ENCODE measurements at places on chromosomes 3 and 15.

DNA sequence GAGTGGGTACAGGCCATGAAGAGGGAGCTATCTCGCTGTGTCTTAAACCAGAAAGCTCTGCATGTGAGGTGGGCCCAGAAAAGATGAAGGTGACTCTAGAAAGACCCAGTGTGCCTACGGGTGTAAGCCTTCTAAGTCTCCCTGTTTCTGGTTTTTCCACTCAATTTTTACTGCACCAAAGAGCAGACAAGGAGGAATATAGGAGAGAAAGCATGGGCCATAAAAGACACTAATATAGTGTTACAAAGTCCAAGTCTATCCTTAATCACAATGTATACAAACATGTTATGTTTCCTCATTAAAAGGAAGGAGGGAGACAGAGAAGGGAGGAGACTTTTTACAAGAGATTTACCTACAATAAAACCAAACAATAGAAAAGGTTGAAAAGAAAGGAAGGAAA, 24.1 kb upstream of the ZKSCAN7 start:
- no peak for DNase-seq

- DNase-seq, result no peak
Measured at GRCh38 chr15:90863987-90864386, 4.4 kb upstream of the FURIN start.

DNA sequence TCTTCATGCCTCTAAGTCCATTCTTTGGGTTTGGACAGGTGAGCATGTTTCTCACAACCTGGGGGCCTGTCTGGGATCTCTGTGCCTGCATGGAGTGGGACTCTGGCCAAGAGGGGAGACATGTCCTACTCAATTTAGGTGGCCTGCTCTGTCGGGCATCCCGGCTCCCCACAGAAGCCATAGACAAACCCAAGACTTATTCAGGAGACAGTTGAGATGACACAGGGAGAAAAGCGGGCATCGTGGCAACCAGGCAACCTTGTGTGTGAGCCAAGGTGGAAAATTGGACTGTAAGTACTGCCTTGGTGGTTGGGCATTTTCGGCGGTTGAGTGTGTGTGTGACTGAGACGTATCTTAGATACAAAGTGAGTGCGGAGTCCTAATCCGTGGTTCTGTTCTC, 40.5 kb downstream of the PPCDC start:
- DNase-seq, result no peak

DNA sequence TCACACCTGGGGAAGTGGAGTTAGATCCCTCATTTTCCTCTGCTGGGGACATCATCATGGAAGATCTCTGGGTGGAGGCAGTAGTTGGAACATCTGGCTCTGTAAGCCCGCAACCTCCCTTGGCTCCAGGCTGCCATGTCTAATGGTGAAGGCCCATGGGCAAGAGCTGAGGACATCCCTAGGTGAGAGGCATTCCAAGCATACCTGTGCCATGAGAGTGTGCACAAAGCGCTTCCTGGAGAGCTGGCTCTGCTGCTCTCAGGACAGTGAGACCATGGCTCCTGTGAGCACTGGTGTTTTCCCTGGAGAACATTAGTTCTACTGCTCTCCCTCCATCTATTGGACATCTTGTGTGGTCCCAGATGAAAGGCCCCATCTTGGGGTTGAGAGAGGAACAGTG, 7.7 kb downstream of the MAPKAPK3 start:
- DNase-seq, result no peak

DNA sequence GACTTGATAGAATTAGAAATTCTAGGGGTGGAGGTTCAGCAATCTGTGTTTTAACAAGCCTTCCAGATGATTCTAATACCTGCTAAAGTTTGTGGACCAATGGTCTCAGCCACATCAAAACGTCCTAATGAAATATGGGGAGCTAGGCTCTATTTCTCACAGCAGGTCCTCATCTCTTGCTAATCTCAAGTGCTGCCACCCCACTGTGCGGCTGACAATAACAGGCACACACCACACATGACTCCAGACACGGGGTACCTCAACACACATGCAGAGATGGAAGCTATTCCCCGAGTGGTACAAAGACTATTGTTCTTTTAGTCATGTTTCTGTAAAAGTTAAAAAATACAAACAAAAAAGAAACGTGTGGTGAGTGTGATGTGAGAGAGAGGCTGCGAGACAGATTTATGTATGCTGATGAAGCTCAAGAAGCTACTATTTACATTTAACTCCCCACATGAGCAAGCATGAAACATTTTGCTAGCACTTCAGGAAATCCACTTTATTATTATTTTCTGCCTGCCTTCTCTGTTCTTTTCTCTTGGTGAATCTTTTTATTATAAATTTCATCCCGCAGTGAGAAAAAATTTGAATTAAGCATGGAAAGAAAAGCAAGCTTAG, 405.6 kb downstream of the MAGI1 start:
- DNase-seq, result no peak

DNA sequence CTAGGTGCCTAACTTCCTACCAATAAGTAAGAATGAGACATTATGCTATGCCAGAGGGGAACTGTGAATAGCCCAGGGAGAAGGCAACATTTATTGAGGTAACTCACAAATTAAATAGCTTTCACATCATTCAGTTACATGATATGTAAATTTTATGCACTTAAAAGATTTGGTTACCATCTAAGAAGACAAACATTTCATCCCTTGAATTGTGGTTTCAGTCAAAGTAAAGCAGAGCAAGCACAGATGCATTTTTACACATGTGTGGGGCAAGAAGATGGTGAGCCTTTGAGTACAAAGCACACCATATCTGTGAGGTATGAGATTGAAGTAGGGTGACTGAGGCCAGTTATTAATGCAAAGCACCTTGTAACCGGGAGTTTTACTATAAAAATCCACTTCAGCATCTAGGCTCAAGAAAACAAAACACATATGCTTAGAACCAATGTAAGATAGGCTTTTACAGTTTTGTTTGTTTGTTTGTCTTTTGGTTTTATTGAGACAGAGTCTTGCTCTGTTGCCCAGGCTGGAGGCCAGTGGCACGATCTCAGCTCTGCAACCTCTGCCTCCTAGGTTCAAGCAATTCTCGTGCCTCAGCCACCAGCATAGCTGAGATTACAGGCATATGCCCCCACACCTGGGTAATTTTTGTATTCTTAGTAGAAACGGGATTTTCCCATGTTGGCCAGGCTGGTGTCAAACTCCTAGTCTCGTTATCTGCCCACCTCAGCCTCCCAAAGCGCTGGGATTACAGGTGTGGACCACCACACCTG, 3.5 kb downstream of the PLSCR2 start:
- DNase-seq, result no peak

GRCh38 chr15:83431521-83431920, 15.6 kb upstream of the SH3GL3 start:
- no peak for DNase-seq

- peak; percentile 67 for DNase-seq
Measured at GRCh38 chr3:58585005-58585786, 8.0 kb upstream of the FAM107A start.

DNA sequence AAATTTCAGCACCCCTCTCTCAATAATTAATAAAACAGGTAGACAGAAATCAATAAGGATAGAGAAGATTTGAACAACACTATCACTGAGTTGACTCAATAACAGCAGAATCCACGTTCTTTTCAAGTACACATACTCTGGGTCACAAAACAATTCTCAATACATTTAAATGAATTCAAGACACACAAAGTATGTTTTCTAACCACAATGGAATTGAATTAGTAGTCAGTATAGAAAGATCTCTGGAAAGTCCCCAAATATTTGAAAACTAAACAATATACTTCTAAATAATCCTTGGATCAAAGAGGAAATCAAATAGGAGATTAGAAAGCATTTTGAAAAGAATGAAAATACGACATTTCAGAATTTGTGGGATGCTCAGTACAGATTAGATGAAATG, 40.0 kb downstream of the TKT start:
- DNase-seq, result no peak

DNA sequence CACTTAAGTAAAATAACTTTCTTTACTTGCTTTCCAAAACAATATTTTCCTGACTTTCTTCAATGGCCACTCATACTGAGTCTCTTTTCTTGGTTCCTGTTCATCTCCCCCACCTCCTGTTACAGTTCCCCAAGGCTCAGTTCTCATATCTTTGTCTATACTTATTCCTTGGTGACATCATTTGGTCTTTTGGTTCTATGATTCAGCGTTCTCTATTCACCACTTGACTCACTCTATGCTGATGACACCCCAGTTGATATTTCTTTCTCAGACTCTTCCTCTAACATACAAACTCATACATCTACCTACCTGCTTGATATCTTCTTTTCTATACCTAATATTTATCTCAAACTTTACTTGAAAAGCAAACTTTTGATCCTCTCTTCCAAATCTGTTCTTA, 85.0 kb upstream of the P3H2 start:
- no peak for DNase-seq

GRCh38 chr3:134666466-134666865, 15.6 kb upstream of the KY start:
- DNase-seq, result no peak

DNA sequence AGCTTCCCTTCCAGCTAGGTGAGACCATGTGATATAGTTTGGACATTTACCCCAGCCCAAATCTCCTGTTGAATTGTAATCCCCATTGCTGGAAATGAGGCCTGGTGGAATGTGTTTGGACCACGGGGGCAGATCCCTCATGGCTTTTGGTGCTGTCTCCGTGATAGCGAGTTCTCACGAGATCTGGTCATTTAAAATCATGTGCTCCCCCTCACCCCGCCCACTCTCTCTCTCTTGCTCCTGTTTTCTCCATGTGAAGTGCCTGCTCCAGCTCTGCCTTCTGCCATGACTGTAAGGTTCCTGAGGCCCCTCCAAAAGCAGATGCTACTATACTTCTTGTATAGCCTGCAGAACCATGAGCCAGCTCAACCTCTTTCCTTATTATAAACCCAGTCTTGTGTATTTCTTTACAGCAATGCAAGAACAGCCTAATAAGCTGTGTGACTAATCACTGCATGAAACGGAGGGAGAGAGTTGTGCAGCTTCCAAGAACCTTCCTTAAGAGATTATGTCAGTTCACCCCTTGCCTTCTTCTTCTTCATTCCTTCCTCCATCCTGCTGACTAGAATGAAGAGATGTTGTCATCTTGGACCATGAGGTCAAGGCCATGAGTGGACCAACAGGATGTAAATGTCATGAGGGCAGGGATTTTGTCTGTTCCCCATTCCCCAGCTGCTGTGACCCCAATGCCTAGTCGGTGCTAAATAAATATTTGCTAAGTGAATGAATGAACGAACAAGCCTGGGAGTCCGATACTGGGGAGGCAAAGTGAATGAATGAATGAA, 91.0 kb downstream of the CPN2 start:
- no peak for DNase-seq

GRCh38 chr15:80462111-80462510, 57.9 kb downstream of the ARNT2 start:
- no peak for DNase-seq

GRCh38 chr3:129526121-129526900, 2.1 kb upstream of the RHO start:
- DNase-seq, result no peak

DNA sequence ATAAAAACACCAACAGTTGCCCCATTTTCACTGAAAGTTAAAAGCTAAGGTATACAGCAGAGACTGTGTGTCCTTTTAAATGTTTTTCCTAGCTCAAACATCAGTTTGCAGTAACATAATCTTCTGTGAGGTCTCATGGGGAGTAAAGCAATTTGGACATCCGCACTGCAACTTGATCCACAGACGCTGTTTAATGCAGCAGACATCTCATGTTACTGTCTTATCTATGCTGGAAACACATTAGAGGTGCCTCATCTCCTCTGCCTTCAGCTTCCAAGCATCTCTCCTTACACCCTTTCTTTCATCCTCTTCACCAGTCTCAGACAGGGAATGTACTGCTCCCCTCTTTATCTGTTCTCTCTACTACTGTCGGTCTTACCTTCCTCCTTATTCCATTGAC, 53.7 kb upstream of the ATP11B start:
- no peak for DNase-seq

GRCh38 chr3:171428321-171428787, 31.9 kb downstream of the TNIK start:
- DNase-seq, result no peak

GRCh38 chr3:65020281-65021160, 332.7 kb upstream of the ADAMTS9 start:
- no peak for DNase-seq

DNA sequence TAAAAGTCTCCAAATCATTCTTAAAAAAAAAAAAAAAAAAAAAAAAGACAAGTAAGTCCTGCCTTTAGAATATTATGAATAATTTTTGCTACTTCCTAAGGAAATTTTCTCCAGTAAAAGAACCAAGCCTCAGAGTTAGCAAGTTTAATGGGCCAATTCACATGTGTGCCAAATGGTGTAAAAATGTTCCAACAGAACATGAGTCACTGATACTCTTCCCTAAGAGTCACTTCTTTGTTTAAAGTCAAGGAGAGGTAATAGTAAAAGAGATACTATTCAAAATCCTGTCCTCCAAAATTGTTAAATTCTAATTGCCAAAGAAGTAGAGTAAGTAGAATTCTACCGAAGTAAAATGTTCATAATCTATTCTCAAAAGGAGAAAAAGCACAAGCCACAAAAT, 17.7 kb upstream of the CPA3 start:
- no peak for DNase-seq

DNA sequence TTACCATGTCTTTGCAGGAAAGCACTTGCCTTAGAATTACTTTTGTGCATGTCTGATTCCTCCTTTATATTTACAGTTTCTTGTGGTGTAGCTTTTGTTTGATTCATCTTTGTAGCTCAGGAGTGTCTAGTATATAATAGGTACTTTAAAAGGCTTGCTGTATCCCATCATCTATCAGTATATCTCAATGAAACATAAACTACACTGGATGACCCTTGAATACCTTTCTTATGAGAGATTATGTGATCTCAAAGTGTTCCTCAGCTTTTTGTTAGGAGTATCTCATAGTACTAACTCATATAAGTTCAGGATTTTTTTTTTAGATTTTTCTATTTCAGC, 234.8 kb downstream of the PYDC2 start:
- DNase-seq, result no peak

- no peak for DNase-seq
Measured at GRCh38 chr15:40511093-40511471, 40.3 kb downstream of the CHST14 start.

GRCh38 chr3:115438799-115439198, 184.5 kb upstream of the GAP43 start:
- DNase-seq, result no peak

DNA sequence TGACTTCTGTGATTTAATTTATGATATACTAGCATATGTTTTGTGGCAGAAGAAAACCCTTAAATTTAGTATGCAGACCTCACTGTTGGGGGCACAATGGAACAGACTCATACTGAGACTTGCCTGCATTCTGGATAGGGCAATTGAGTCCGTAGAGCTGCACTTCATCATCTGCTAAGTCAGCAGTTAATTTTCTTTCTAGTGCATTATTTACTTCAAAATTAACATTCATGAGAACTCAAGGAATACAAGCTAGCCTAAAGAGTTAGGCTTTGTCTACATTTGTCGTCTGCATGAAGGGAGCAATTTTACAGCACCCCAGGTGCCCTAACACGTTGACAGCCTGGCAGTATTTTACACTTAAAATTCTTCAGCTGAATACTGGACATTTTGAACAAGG, 345.5 kb downstream of the CHL1 start:
- DNase-seq, result no peak

DNA sequence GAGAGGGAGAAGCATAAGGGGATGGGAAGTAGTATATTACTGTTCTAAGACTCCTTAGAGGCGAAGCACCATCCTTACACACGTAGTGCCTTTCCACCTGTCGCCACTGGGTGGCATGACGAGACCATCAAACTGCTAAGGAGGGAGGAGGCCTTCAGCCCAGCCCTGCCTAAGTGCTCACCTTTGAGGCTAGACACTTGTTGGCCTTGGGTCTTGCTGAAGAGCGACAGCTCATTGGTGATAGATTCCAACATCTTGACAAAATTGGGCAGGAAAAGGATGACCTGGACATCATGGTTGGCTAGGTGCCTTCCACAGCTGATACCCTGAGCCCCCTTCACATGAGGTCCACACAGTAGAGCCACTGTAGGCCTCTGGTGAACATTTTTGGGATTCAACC, 19.6 kb downstream of the CLK3 start:
- peak; percentile 65 for DNase-seq
